ENCODE measurements at places on chromosomes 2 and 18. TPM values are rescaled to one million over a fixed set of nuclear protein-coding genes. Genes with fewer than 3 reads are reported as not detected.

Gene CNRIP1
- 16.9 TPM for total RNA-seq

Gene FAP
- 274 TPM for total RNA-seq

Gene CYP27C1
- not detected for total RNA-seq

Gene OR6B2
- not detected for total RNA-seq

Gene CDH7
- total RNA-seq = not detected

Gene EVA1A
- total RNA-seq = 67.1 TPM

Gene GALNT14
- 1.7 TPM for total RNA-seq

Gene ALPG
- total RNA-seq = not detected

Gene KCNS3
- total RNA-seq = 3.6 TPM

Gene RGPD3
- 0.85 TPM for total RNA-seq

Gene OBSL1
- total RNA-seq = 26.6 TPM

Gene CYP1B1
- total RNA-seq = 33.9 TPM

All from regular cardiac myocyte (primary cell).